SW480 (cell line): ENCODE measurements at places on chromosomes 7 and 10.

GRCh38 chr7:148662646-148663045 lies 36.1 kb upstream of the CUL1 start:
- no peak for DNase-seq

GRCh38 chr7:894164-894867 lies 18.0 kb downstream of the GET4 start:
- no peak for DNase-seq

DNA sequence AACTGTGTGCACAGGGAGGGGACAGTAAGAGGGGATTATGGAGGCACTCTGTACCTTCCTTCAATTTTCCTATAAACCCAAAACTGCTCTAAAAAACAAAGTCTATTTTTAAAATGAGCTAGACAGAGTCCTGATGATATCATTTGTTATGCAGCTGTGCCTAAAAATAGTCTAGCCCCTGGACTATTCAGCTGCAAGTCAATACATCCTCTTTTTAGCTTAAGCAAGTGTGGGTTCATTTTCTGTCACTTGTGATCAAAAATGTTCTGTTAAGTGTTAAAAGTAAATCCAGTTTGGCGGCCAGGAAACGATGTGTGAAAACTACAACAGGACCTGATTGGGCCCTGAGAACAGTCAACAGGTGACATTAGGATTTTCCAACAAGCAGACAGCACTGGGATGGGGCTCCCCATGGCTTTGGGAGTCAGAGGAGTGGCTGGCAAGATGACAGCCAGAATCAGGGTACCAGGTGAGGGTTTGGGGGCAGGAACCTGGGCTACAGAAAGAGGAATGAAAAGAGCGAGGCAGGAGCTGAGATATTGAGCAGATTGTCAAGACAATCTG lies 33.9 kb downstream of the FAM107B start:
- DNase-seq: no peak

DNA sequence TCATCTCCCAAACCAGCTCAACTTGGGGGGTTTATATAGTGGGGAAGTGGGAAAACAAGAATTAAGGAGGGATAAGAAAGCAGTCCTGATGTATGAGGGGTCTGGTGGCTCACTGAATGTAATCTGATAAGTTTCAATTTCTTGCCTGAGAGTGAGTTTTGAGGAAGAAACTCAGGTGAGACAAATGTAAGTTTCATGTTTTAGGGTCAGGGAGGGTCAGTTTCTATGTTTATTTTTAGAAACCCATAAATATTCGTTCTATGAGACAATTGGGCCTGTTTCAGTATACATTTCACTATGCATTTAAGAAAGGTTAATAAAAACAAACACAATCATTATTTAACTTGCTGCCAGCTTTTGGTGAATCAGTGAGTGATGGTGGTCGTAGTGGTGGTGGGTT lies 128.0 kb upstream of the MBL2 start:
- no peak for DNase-seq

DNA sequence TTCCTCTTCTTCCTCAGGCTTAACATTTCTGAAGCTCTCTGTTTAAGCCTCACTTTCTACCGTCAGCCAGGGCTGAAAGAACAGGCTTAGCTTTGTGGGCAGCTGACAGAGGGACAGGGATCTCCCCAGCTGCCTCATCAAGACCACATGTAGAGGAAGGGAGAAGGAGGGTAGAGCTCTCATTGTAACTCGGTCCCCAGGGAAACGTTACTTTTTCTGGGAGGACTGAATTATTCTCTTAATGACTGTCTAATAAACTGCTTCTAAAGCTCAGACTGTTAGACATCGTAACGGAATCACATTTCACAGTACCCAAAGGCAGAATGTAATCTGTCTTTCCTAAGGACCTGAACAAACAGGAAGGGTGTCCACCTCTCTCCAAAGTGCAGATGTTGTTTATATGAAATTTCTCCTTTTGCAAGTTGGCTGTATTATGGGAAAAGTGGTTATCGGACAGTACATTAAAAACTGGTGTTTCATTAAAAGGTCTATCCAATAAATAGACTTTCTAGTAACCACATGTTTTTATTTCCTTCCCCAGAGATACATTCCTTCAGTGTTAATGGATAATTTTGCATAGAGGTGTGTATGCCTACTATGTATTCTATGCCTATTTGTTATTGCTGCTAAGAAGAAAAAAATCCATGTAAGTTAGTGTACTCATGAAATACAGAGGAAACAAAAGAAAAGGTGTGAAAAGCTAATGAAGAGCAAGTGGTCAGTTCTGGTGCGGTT lies 144.2 kb downstream of the CTTNBP2 start:
- no peak for DNase-seq
